Mesendoderm (in vitro differentiated cells): ENCODE measurements at places on chromosomes 5 and 9.

GRCh38 chr5:139640421-139641115 lies 7.6 kb upstream of the CXXC5 start:
- H3K4me3 ChIP-seq = no peak overlapping the region
- peaks cover 41% of the 10 kb centered on the region for H3K4me1 ChIP-seq
- H3K27ac ChIP-seq = no peak overlapping the region
- no peaks in the 10 kb centered on the region for H3K27me3 ChIP-seq
- DNase-seq = no peak

DNA sequence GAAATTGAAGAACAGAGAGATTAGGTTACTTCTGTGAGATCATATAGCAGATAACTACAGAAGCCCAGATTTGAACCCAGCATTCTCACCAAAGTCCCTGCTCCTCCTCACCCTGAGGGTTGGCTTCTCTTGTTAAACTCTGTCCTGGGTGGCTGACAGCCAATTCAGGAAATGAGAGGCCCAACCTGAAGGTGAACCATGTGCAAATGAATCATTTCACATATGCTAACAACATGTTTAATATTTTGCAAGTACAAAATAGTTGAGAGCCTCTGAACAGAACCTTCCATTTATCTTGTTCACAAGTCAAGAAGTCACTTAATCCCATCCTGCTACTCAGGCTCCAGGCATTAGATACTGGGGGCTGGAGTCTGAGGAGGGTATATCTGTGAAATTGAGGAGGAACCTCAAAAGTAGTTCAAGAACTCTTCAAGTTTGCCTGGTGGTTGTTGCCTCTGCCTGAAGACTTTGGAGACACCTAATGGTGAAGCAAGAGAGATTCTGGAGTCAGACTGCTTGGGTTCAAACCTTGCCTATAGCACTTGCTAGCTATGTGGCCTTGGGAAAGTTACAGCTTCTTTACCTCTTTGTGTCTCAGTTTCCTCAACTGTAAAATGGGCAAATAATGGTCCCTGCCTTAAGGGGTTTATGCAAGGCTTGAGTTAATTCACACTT lies 564.0 kb downstream of the PSAT1 start:
- no peak overlapping the region for H3K4me3 ChIP-seq
- H3K4me1 ChIP-seq = no peaks in the 10 kb centered on the region

- H3K27me3 ChIP-seq = no peaks in the 10 kb centered on the region
- no peak overlapping the region for H3K27ac ChIP-seq
- H3K4me1 ChIP-seq = no peaks in the 10 kb centered on the region
- H3K4me3 ChIP-seq = no peak overlapping the region
These were observed 149.1 kb downstream of the GHR start for GRCh38 chr5:42572313-42572712.

- no peaks in the 10 kb centered on the region for H3K27me3 ChIP-seq
- no peaks in the 10 kb centered on the region for H3K36me3 ChIP-seq
- no peak overlapping the region for H3K27ac ChIP-seq
- no peak for DNase-seq
These were observed 694.3 kb downstream of the NR2F1-AS1 start for GRCh38 chr5:92886751-92887150.

DNA sequence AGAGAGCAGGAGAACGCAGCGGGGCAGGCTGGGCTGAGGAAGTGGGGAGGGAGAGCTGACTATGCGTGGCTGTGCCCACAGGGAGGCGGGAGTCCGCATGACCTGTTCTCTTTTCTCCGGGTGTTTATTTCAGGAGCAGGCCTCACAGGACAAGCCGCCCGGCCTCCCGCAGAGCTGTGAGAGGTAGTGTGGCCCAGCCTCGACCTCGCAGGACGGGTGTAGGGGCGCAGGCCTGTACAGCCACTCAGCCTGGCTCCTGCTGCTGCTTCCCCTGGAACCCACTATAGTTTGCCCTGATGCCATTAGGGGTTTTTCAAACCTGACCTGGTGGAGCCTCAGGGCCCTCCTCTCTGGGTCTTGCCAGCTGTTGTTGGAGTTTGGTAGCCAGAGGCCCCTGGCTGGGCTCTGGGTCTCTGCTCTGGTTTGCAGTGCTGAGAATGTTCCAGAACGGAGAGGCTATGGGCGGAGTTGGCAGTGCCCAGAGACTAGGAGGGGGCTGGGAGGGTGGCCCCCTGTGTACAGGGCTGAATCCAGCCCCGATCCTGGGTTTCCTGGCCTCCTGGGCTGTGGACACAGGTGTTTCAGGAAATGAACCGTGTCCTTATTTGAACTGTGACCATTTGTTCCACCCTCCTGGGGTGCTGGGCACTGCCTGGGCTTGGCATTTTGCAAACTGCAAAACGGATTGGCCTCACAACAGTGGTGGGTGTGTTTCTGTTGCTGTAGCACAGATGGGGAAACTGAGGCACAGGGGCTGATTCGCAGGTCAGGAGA lies 78.8 kb downstream of the WNK2 start:
- no peaks in the 10 kb centered on the region for H3K27me3 ChIP-seq
- H3K27ac ChIP-seq = no peak overlapping the region
- no peaks in the 10 kb centered on the region for H3K4me1 ChIP-seq
- no peak for DNase-seq
- H3K36me3 ChIP-seq = no peaks in the 10 kb centered on the region
- H3K4me3 ChIP-seq = no peak overlapping the region

GRCh38 chr5:103003872-103004271 lies 116.1 kb downstream of the GIN1 start:
- H3K4me3 ChIP-seq = no peak overlapping the region
- no peaks in the 10 kb centered on the region for H3K27me3 ChIP-seq
- DNase-seq = no peak
- H3K27ac ChIP-seq = no peak overlapping the region

DNA sequence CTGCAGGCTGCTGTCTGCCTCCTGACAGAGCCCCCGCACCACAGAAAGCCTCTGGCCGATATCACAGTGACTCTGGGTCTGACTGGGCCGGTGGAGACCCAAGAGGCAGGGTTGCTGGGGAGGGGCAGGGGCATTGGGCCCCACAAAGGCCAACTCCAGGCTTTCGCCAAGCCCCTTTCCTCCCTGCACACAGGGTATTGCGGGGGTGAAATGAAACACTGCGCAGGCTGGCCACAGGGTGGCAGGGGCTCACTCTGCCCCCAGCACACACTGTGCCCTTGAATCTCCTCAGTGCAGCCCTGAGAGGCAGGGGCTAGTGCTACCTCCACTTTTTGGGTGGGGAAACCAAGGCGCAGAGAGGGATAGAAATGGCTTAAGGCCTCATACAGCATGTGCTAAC lies 44.6 kb downstream of the BARX1 start:
- H3K27me3 ChIP-seq = no peaks in the 10 kb centered on the region
- H3K4me1 ChIP-seq = no peaks in the 10 kb centered on the region
- H3K4me3 ChIP-seq = no peak overlapping the region
- DNase-seq = no peak
- H3K27ac ChIP-seq = no peak overlapping the region

- H3K4me1 ChIP-seq = no peaks in the 10 kb centered on the region
- H3K27ac ChIP-seq = no peak overlapping the region
- H3K4me3 ChIP-seq = no peak overlapping the region
- no peaks in the 10 kb centered on the region for H3K27me3 ChIP-seq
- peak; percentile 18 for DNase-seq
These were observed 1.5 kb downstream of the CDC42SE2 start for GRCh38 chr5:131265311-131265803.

GRCh38 chr5:594226-594860 lies 17.8 kb upstream of the CEP72 start:
- H3K4me1 ChIP-seq = no peaks in the 10 kb centered on the region
- no peak overlapping the region for H3K27ac ChIP-seq
- H3K36me3 ChIP-seq = no peaks in the 10 kb centered on the region
- DNase-seq = no peak

DNA sequence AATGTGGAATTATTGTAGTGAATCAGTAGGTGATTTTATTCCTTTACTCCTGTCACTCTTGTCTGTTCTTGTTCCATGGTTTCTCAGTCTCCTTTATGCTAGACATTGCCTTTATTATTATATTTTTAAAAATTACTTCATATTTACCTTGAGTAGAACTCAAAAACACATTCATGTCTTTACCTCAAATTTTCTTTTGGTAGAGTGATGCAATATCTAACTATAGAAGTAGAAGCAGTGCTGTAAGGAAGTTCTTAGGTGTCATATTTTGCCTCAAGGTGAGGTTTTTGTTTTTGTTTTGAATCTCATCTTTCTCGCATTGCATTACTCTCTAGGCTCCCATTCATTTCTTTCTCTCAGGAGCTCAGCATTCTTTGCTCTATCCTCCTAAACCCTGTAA lies 12.2 kb downstream of the IPO11 start:
- H3K36me3 ChIP-seq = no peaks in the 10 kb centered on the region
- no peak for DNase-seq
- no peak overlapping the region for H3K4me3 ChIP-seq
- H3K4me1 ChIP-seq = no peaks in the 10 kb centered on the region
- no peaks in the 10 kb centered on the region for H3K27me3 ChIP-seq
- H3K27ac ChIP-seq = no peak overlapping the region
